ENCODE measurements at places on chromosomes 16 and 17. TPM values are rescaled to one million over a fixed set of nuclear protein-coding genes. Genes with fewer than 3 reads are reported as not detected.

CFAP119 gene
- total RNA-seq: 1.7 TPM

LDHD gene
- not detected for total RNA-seq

C16orf92 gene
- not detected for total RNA-seq

C16orf96 gene
- not detected for total RNA-seq

ITPRIPL2 gene
- 15.0 TPM for total RNA-seq

OR4D2 gene
- total RNA-seq: not detected

HEXIM1 gene
- total RNA-seq: 5.9 TPM

TMEM219 gene
- total RNA-seq: 47.0 TPM

PRAC1 gene
- total RNA-seq: not detected

SLC52A1 gene
- not detected for total RNA-seq

PRR35 gene
- total RNA-seq: not detected

TBC1D3C gene
- total RNA-seq: not detected

ADAP2 gene
- 1.1 TPM for total RNA-seq

SRCIN1 gene
- total RNA-seq: not detected

AATF gene
- total RNA-seq: 34.8 TPM

HNF1B gene
- total RNA-seq: not detected

MPHOSPH6 gene
- 5.4 TPM for total RNA-seq

AHSP gene
- total RNA-seq: not detected

EVPL gene
- total RNA-seq: not detected

TP53TG3F gene
- not detected for total RNA-seq

LAT gene
- total RNA-seq: not detected

Data from IMR-90 (cell line).